T follicular helper cell (primary cell): ENCODE measurements at places on chromosomes 11 and 22.

GRCh38 chr11:76680518-76681425, 10.2 kb upstream of the LRRC32 start:
- peak; percentile 26 for DNase-seq

- DNase-seq = no peak
Measured at GRCh38 chr11:131884461-131885073, 514.2 kb downstream of the NTM start.

DNA sequence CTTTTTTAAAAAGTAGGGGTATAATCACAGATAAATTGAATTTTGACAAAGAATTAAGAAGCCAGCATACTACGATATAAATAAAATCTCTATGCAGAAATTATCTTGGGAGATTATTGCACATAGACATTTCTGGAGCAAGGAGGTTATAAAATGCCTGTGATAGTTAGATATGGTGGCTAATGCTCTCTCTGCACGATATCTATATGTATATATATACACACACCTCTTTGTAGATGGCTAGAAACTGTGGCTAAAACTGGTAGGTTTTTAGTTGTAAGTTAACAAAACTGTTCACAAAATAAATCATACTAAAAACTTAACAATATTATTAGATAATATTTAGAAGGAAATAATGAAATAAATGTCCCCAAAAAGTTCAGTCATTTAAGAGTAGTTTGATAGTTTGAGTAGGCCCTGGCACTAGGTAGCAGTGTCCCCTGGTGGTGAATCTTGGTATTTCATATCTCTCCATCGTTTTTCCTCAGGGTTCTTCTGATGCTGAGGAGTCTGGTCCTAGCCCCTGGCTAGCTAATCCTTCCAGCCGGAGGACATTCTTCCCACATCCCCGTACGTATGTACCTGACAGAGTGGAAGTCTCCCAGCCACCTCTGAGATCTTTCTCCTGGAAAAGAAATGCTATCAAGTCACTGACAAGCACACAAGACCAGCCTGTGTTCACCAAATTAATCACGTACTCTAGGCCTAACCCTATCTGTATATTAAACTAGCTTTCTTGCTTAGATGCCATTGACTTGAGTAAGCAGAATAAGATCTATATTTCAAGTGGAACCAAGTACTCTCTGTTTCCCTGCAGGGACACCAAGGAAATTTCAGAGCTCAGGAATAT, 32.2 kb downstream of the ART5 start:
- no peak for DNase-seq

GRCh38 chr11:126601550-126602215, 246.2 kb downstream of the ST3GAL4 start:
- DNase-seq = no peak

DNA sequence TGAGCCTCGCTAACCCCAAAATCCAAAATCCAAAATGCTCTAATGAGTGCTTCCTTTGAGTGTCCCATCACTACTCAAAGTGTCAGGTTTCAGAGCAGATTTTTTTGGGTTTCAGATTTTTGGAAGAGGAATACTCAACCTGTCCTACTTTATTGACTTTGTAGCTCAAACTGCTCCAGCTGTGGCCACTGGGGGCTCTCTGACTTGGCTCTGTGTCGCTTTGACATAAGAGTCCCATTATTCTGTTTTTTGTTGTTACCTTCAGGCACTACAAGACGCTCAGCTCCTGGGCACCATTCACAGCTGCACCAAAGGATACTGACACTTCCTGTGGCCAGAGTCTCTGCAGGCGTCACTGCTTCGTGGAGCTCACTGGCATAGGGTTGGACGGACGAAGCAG, 41.1 kb downstream of the PHF21B start:
- DNase-seq = no peak

- no peak for DNase-seq
Measured at GRCh38 chr11:126840201-126840886, 160.2 kb downstream of the KIRREL3 start.

GRCh38 chr22:27107824-27108223, 450.4 kb downstream of the MIAT start:
- no peak for DNase-seq

DNA sequence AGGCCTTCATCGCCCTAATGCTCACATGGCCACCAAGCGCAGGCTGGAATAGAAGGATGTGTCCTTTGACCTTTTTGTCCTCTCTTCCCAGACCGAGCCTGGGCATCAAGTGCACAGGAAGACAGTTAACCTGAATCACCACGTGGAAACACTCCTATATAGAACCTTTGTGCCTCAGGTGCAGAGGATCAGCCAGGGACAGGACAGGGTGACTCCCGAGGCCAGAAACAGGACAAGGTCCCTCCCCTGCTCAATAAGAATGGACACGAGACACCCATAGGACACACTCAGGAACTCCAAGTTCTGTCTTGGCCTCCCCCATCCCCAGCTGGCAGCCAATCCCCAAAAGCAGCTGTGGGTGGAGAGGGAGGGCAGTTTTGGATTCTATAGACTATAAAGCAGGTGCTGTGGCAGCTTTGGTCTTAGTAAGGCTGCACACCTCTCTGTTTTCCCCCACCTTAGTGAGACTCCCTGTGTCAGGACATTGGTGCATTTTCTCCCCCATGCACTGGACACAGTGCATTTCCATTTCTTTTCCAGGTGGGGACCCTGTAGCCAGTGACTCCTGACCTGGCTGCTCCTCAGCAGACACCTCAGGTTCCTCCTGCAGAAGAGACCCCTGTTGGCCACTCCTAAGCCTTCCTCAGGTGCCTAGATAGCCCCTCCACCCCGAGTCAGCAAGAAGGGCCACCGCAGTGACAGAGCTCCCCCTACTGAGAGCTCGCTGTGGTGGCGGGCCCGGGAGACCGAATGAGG, 43.6 kb upstream of the POU2AF1 start:
- DNase-seq = peak; percentile 27

GRCh38 chr22:24894220-24894975, 52.1 kb downstream of the LHFPL7 start:
- DNase-seq = no peak

DNA sequence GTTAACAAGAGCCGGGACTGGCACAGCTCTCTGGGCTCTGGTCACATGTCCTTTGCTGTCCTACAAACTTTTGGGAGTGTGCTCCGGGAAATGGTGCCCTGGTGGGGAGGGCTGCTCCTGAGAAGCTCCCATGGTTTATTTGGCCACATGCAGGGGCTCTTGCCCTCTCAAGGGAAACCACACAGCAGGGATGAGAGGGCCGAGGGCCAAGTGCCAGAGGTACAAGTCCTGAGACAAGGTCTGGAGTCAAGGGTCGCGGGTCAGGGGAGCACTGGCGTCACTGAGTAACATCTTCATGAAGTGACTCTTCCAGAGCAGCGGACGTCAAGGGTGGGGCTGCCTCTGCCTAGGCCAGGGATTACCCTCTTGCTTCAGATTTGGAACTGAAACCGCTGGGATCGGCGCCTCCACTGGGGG, 1160.6 kb downstream of the TBC1D22A start:
- no peak for DNase-seq

DNA sequence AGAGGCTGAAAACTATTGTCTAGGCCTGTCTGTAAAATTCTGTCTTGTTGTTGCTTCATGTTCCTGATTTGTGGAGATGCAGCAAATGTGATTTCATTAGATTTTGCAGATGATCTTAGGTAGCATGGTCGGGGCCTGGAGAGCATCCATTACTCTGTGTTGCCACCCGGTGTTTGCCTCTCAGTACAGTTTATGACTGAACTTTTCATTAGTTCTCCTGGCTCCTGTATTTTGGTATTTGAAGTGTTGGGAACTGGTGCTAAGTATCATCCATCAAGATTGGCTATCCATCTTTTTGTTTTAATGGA, 7.7 kb downstream of the YWHAH start:
- DNase-seq = no peak

- DNase-seq = no peak
Measured at GRCh38 chr22:33325232-33326004, 267.2 kb upstream of the SYN3 start.

- no peak for DNase-seq
Measured at GRCh38 chr11:107752949-107753822, 41.3 kb upstream of the SLN start.

DNA sequence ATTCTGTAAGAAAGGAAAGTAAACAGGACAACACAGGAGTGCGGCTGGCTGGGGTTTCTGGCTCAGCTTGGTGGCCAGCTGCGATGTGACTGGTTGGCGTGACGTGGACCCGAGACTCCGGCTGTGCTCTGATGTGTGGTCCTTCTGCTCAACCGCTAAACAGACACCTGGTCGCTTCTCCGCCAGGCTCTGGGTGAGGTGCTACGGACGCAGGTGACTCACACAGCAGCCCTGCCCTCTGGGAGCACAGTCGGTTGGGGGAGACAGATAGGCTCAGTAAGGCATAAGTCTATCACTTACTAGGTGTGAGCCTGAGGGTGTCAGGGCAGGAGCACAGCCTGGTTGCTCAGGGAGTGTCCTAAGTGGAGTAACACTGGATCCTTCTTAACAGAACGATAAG, 8.2 kb downstream of the RTL6 start:
- no peak for DNase-seq

DNA sequence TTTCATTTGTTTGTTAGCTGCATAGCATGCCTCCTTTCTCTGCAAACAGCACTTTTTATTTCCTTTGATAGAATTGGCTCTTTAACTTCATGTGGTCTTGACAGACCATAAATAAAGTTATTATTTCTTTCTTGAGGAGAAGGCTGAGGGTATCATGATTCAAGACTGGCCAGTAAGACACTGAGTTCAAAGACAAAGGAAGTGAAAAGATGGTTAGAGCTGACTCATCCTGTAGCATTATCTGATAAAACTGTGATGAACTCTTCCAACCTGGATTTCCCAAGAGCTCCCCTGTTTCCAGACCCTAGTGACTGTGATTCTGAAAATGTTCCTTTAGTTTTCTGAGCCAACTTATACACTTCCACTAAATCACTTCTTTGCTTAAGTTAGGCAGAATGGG, 179.3 kb upstream of the FAT3 start:
- DNase-seq = no peak

- DNase-seq = no peak
Measured at GRCh38 chr11:33478111-33478573, 221.0 kb downstream of the HIPK3 start.

DNA sequence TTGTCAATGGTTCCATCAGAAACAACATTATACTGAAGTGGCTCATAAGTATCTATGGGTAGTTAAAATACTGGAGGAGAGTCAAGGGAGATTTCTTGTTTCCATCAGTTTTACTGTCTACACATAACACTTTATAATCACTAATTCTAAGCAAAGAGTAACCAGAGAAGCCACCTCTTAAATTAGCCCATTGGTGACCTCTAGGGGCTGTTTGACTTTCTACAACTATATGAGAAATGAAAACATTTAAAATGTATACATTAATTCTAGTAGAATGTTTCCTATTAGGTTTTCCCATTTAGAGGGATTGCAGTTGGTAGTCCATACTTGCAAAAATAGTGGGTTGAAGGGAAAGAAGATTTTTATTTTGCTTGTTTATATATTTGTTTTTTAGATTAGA, 504.3 kb downstream of the FAM181B start:
- no peak for DNase-seq

DNA sequence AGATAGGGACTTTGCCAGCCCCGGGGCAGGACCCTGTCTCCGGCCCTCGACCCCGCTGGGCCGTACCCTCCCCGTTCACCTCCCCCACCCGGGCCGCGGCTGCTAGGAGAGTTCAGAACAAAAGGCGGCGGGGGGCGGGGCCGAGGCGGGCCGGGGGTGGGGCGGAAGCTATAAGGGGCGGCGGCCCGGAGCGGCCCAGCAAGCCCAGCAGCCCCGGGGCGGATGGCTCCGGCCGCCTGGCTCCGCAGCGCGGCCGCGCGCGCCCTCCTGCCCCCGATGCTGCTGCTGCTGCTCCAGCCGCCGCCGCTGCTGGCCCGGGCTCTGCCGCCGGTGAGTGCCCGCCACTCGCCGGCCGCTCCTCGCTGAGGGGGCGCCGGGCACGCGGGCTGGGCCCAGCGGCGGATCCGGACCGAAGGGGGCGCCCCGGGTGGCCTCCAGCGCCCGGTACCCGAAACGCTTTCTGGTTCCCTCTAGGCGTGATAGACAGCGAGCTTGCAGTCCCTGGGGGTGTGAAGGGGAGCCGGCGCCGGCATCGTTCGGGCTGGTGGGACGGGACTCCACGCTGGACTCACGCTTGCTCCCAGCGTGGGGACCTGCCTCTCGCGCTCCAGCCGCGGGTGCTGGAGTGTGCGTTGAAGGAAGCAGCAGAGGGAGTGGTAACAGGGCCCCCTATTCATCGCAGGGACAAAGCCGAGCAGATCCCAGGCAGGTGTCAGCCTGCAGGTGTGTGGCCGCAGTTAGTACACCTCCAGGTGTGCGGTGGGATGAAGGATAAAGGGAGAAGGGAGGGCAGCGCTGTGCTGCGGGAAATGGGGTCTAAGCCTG, at the start of gene MMP11:
Gene MMP11, plus strand, starts transcription at position 201 of the 825 bp plus-strand sequence. Its CDS starts 22 bp downstream, at position 223.
- peak; percentile 42 for DNase-seq

GRCh38 chr11:133172349-133172748, 360.0 kb downstream of the OPCML start:
- no peak for DNase-seq

GRCh38 chr22:39601180-39601535, 30.6 kb downstream of the CACNA1I start:
- no peak for DNase-seq

GRCh38 chr11:60241786-60242185, 1.2 kb downstream of the MS4A4E start:
- DNase-seq = no peak

GRCh38 chr11:116610190-116610589, 162.6 kb downstream of the BUD13 start:
- no peak for DNase-seq

GRCh38 chr11:26037716-26038115, 294.2 kb upstream of the ANO3 start:
- no peak for DNase-seq

- DNase-seq = no peak
Measured at GRCh38 chr11:68923614-68924013, 19.9 kb downstream of the IGHMBP2 start.

GRCh38 chr11:57646194-57646798, 3.4 kb downstream of the YPEL4 start:
- no peak for DNase-seq

- no peak for DNase-seq
Measured at GRCh38 chr22:37563153-37564081, 3.1 kb downstream of the CDC42EP1 start.

DNA sequence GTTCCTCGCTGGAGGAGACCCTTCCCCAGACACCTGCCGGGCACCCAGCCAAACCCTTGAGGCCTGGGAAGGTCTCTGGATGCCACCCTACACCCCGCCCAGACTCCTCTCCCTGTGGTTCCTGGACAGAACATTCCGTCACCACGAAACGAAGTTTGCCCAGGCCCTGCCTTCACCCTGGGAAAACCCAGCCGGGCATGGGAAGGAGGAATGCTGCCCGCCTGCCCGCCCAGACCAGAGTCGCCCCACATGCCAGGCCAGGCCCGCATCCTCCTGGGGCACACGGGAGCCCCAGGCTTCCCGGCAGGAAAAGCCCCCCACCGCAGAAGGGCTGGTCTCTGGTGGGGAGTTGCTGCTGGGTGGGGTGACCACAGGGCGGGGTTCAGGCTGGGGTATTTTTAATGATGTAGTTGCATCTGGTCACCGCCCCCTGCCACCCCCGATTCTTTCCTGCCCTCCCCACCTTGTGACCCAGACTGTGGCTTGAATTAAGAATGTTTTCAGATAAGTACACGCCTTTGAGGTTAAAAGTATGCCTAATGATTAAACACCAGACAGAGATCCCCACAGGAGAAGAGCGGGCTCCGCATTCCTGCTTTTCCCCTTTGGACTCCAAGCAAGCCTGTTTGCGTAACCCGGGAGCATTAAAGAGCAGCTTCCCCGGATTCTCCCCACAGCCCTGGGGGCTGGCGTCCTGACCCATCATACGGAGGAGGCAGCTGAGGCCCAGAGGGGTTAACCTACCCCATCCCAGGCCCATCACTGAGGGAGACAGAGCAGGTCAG, 44.6 kb upstream of the PPARA start:
- no peak for DNase-seq

- no peak for DNase-seq
Measured at GRCh38 chr22:44691796-44692661, 10.0 kb upstream of the PRR5 start.

- DNase-seq = no peak
Measured at GRCh38 chr11:8650401-8650990, 32.0 kb downstream of the TRIM66 start.
